ENCODE measurements at places on chromosomes 2 and 18.

GRCh38 chr2:20985062-20985461, 58.8 kb downstream of the APOB start:
- no peak for DNase-seq

GRCh38 chr2:237556773-237557632, 9.4 kb upstream of the PRLH start:
- DNase-seq = no peak

DNA sequence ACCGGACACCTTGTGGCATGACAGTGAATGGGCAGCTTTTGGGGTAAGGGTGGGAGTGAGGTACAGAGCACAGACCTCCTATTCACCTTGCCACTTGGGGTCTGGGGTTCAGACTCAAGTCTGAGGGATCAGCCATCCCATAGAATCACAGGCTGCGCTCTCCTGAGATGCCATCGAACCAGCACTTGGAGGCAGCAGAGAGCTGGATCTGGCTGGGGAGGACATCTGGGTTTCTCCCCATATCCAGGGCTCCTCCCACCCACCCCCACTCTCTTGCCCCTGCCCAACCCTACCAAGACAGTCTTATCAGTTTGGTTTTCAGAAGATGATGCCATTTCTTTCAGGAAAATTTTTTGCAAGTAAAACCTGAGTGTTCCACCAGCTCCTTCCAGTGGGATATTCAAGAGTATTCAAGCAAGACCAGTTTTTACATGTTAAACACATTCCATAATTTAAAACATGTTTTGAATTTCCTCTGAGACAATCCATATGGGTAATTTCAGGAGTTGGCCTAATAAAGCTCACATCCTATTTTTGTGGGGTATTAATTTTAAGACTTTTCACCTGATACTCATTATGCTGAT, 29.2 kb upstream of the TEX44 start:
- peak; percentile 50 for DNase-seq

DNA sequence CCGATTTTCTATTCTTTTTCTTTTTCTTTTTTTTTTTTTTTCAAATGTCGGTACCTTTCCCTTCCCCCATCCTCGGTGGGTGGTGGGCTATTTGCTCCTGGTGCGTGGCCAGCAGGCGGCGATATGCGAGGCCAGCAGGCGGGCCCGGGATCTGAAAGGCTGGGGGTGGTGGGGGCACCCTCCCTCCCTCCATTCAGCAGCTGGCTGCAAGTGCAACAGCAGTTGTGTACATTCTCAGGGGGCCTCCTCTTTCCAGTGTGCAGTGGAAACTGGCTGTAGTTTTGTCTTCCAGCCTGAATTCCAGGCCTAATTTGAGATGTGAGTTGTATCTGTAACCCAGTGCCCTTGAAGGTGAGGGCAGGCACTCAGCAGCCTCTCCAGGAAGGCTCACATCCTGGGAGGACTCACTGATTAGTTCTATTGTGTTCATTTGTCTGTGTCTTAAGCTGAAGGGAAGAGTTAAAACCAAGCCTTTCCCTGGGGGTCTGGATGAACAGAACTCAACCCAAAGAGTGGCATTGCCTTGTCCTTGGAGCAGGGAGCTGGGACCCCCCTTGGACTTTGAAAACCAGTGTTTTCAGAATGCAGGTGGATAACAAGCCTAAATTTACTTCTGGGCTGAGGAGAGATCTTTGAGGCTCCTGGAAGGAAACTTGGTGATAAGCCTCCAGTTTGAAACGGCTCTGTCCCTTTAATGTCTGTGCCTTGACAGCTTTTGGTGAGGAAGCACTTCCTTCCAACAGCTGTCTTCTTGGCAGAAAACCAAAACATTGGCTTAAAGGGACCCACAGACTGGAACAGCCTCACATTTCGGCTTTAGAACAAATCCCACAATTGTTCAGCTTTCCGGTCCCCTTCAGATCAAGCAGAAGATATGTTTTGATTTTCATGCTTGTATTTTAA, 3.3 kb downstream of the MYCN start:
- DNase-seq = peak; percentile 7

DNA sequence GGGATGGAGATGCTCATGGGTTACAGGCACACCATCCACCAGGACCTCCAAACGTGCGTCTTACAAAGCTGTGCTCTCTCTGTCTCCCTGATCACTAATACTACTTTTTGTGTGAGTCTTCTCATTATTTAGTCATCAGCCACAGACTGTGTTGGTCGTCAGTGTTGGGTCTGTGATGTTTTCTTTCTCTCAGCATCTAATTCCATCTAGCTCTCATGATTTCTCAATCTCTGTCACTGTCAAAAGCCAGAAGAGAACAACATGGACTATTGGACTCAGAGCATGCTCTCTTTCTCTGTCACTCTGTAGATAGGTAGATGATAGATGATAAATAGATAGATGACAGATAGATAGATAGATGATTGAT, 6.0 kb upstream of the ARL4C start:
- peak; percentile 73 for DNase-seq

DNA sequence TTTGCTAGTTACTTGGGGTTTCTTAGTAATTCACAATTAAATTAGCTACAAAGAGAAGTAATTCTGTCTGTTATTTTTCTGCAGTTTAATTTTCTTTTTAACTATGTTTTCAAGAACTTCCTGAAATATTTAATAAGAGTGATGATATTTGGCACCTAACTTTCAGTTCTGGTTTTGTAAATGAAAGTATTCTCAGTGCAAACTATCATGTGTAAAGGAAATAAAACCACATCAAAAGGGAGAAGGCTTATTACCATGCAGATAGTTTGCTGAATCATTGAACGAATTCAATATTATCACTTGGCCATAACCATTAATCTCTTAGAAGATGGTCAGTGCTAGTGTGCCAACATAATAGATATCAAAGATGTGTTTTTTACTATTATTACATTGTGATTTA, 29.2 kb downstream of the DYTN start:
- DNase-seq = no peak

DNA sequence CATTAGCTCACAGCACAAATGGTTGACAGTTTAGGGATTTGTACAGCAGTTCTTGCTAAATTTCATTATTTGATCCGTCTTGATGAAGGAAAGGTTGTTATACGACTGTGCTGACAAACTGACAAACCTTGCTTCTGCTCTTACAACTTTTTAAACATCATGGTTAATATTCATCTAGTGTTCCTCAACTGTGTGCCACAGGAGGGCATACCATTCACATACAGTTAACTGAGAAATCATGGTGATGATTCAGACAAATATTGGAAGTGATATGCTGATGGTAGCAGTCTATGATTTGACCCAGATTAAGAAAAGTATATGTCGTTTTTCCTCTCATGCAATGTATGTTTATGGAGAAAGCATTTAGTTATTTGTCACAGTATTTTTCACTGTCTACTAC, 129.8 kb upstream of the FSIP2 start:
- DNase-seq = peak; percentile 13

DNA sequence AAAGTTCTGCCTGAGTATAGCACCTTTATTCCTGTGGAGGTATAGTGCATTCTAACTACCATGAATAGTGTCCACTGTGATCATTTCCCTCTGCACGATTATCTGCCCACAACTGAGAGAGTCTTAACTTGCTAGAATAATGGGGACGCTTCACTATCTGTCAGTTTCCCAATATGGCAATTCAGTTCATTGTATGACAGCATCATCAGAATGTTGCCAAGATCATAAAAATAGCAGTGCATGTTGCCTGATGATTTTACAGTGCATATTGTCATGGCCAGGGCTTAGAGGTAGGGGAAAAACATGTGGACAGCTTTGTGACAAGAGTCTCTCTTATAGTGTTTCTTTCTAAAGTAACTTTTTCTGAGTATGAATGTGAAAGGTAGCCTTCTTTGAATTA, 6.1 kb downstream of the RASGRP3 start:
- no peak for DNase-seq

DNA sequence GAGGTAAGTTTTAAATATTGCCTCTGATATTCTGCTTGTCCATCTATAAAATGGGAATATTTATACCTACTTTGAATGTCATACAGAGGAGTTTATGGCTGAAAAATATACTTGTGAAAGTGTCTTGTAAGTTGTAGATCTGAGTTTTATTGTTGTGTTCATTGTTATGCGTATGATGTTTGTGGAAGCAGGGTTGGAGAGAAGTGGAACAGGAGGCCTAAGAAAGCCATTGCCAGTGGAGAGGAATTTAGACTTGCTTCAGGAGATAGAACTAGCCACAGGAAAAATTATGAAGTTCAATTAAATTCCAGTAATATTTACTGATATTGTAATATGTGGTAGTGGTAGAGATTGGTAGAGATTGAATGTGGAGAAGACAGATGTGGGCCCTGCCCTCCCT, 491.9 kb upstream of the FANCL start:
- DNase-seq = no peak

- DNase-seq = no peak
These were observed 8.2 kb upstream of the ERCC3 start for GRCh38 chr2:127302168-127302567.

DNA sequence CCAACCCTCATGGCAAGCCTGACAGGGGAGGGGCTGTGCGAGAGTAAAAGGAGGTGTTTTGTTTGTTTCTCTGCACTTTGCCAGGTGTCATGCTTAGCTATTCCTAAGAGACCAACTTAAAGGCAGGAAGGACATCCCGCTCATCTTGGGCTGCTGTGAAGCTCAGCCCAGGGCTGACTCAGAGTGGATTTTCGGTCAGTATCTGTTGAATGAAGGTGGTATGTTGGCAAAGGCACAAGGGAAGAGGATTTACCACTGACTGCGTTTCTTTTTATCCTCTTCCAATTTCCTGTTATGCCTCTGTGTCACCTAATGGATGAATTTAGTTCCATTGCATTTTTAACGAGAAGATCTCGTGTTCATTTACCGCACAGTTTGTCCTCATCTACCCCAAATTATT, 18.9 kb downstream of the TRPM8 start:
- no peak for DNase-seq

- no peak for DNase-seq
These were observed 68.2 kb downstream of the HPCAL1 start for GRCh38 chr2:10370895-10371294.

GRCh38 chr2:38260469-38260868, 116.6 kb downstream of the ATL2 start:
- no peak for DNase-seq

GRCh38 chr2:124147552-124147951, 122.5 kb downstream of the CNTNAP5 start:
- DNase-seq = no peak

DNA sequence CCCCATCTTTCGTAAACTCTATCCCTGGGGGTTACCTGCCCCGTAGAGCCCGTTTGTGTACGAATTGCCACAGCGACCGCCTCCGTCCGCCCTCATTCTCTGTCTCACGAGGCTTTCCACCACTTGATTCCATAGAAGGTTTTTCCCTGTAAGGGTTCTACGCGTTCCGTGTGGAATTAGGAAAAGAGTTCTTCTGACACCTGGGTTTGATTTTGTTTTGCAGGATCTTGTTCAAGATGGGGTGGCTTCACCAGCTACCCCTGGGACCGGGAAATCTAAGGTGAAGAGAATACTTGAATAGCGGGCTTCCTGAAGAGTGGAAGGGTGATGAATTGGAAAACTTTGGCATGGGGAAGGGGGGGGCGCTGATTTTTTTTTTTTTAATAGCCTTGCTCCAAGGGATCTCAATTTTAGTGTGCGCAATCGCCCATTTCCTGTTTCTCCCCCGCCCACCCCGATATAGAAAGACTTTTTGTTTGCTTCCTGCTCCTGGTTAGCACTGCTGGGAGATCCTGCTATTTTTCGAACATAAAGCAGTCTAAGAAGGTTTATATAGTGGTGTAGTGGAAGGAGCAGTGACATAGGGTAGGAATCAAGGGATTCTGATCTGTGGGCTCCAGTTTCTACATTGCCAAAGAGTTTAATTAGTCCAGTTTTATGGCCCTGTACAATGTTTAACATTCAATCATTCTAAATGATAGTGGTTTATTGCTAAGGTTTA, 564 bp downstream of the GCC2 start:
- DNase-seq = peak; percentile 36
